ENCODE measurements at places on chromosomes 1 and 21. TPM values are rescaled to one million over a fixed set of nuclear protein-coding genes. Genes with fewer than 3 reads are reported as not detected.
A peak's percentile ranks its signal among the peaks of the same experiment; 100 is the strongest.

DNA sequence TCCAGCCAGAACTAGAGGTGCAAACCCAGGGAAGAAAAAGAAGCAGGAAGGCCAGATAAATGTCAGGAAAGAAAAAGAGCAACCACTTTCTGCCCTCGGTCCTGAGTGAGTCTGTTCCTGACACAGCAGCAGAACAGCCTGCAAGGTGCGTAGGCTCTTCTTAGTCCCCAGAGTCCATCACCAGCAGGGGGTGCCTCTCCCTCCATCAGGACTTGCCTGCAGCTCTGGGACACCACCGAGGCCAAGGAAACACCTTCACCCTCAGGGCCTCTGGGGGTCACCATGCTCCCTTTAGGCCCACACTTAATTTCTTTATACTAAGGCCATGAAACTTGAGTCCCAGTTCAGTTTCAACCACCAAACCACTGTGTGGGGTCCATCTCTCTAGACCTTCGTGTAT is 43.7 kb upstream of the NFASC start:
- DNase-seq: peak; percentile 87
- no peaks in the 10 kb centered on the region for H3K27me3 ChIP-seq
- H3K4me3 ChIP-seq: no peak overlapping the region
- H3K27ac ChIP-seq: no peak overlapping the region
- no peaks in the 10 kb centered on the region for H3K4me1 ChIP-seq

DNA sequence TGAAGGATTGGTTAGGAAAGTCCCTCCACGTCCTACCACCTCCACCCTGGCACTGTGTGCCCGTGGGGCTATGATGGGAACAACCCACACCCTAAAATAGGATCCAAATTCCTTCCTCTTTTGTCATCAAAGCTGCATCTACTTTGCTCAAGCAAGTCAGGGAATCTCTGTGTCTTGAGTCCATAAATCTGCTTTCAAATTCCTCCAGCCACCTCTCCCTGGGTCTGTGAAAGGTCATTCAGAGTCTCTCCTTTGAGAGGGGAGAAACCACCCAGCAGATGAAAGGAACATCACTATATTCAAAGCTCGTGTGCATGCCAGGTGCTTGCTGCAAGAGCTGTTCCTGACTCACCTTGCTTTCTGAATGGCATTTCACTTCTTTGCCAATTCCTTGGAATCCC is 243.6 kb downstream of the TM2D1 start:
- H3K36me3 ChIP-seq: no peaks in the 10 kb centered on the region
- no peak overlapping the region for H3K27ac ChIP-seq
- peaks cover 31% of the 10 kb centered on the region for H3K27me3 ChIP-seq
- peaks cover 5% of the 10 kb centered on the region for H3K4me1 ChIP-seq
- no peak for DNase-seq
- H3K4me3 ChIP-seq: no peak overlapping the region

DNA sequence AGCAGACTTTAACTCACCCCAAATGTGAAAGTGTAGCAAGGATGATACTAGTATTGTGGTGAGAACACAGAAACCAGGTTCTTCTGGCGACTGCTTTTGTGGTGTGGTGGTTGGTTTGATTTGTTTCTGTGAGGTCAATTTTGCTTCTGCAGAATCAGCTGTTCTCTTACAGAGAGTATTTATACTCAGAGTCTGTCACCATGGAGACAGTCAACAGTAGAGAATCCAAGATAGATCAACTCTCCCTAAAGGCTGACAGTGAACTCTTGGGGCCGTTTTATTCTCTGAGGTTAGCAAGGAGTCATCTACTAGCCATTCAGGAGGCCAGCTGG is at the start of gene CFAP107:
TSS of gene CFAP107 (plus strand) at position 209 of the 332 bp plus-strand sequence. CDS start 231 bp downstream, outside the sequence.
- no peaks in the 10 kb centered on the region for H3K4me1 ChIP-seq
- no peaks in the 10 kb centered on the region for H3K36me3 ChIP-seq
- H3K27ac ChIP-seq: no peak within 1 kb of the TSS
- no peak for DNase-seq
- no peaks in the 10 kb centered on the region for H3K27me3 ChIP-seq

DNA sequence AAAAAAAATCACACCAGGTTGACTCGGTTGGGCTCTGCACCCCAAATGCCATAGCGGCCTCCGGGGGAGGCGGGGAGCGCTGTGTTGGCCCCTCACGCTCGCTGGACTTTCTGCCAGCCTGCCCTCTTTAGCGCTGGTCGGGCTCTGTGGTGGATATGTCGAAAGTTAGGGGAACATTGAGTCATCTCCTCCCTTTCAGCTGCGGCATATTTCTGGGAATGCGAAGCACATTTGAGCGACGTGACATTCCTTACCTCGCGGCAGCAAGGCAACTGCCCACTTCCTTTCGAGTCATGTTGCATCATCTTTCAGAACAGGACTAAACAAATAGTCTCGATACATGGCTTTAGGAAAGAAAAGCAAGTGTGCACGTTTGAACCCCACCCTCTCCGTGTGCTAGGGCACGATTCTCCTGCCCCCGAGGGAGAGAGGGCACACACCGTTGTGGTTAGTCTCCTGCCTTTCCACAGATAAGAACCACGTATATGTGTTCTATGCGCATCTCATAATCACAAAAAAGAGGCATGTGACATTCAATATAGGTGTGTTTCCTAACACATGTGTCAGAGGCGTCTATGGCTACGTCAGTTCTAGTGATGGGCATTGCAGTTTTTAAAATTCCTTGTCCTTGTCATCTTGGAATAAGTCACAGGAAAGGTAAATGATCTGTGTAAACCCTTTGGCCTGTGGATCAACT is 105.9 kb upstream of the SLC45A1 start:
- DNase-seq: no peak
- no peak overlapping the region for H3K27ac ChIP-seq
- H3K36me3 ChIP-seq: no peaks in the 10 kb centered on the region
- H3K4me1 ChIP-seq: peaks cover 2% of the 10 kb centered on the region
- no peaks in the 10 kb centered on the region for H3K27me3 ChIP-seq

- peaks cover 48% of the 10 kb centered on the region for H3K36me3 ChIP-seq
- no peak for DNase-seq
- no peaks in the 10 kb centered on the region for H3K27me3 ChIP-seq
- H3K4me1 ChIP-seq: no peaks in the 10 kb centered on the region
- no peak overlapping the region for H3K27ac ChIP-seq
These were observed 6.8 kb downstream of the RNF187 start for GRCh38 chr1:228494044-228494353.

- peak; percentile 71 for DNase-seq
- no peak overlapping the region for H3K27ac ChIP-seq
- H3K4me3 ChIP-seq: no peak overlapping the region
- H3K36me3 ChIP-seq: no peaks in the 10 kb centered on the region
- no peaks in the 10 kb centered on the region for H3K27me3 ChIP-seq
- H3K4me1 ChIP-seq: peaks cover 6% of the 10 kb centered on the region
These were observed 5.3 kb upstream of the SLC6A9 start for GRCh38 chr1:44036409-44037139.

GRCh38 chr1:208223136-208223535 is 21.0 kb downstream of the PLXNA2 start:
- DNase-seq: no peak
- no peaks in the 10 kb centered on the region for H3K4me1 ChIP-seq
- no peaks in the 10 kb centered on the region for H3K36me3 ChIP-seq
- H3K27ac ChIP-seq: no peak overlapping the region
- no peak overlapping the region for H3K4me3 ChIP-seq

DNA sequence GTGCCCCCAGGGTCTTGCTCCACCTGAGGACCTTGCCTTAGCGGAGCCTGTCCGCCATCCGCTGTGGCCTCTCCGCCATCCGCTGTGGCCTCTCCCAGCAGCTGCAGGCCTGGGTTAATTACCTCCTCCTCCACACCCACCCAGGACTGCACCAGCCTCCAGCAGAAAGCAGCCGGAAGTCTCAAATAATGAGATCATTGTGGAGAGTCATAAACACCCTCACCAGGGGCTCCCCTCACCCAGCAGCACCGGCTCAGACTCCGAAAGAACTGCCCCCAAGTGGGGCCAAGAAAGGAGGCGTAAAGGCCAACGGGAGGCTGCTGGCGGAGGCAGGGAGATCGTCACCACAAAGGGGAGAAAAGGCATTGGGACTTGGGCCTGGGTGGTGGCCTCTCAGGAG is 10.7 kb upstream of the GPR153 start:
- DNase-seq: no peak
- no peaks in the 10 kb centered on the region for H3K36me3 ChIP-seq
- H3K4me3 ChIP-seq: no peak overlapping the region
- H3K27me3 ChIP-seq: no peaks in the 10 kb centered on the region
- H3K27ac ChIP-seq: no peak overlapping the region

GRCh38 chr1:42348498-42348897 is 13.5 kb upstream of the FOXJ3 start:
- H3K4me3 ChIP-seq: no peak overlapping the region
- no peaks in the 10 kb centered on the region for H3K27me3 ChIP-seq
- H3K27ac ChIP-seq: no peak overlapping the region

The RBM11 gene
- total RNA-seq: 1.7 TPM

The RIPK4 gene
- 3.6 TPM for total RNA-seq

The ACKR1 gene
- 0.26 TPM for total RNA-seq
